ENCODE measurements at places on chromosomes 6 and 20.

DNA sequence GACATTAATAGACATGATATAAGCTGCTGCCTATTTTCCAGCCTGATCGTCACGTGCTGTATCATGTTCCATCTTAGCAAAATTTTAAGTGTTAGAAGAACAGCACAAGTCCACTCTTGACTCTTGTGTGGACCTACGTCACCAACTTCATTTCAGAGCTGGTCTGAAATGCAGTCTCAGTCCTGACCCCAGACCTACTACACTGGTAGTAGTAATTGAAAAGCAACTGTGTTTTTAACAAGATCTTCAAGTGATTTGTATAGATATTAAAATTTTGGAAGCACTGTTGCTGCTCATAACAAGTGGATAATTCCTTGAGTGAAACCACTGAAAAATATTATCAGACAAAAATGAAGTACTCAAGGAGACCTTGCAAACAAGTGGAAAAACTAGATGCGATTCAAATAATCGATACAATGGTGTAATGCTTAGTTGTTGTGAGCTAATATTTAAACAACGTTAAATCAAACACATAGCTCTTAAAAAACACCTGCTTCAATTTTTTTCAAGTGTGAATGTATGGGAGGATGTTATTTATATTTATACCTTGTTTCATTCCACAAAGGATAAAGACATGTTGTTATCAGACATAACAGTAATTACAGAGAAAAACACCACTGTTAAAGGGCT, 110.9 kb upstream of the JAG1 start:
- no peak for DNase-seq

GRCh38 chr6:82568290-82568993, 204.8 kb downstream of the TPBG start:
- DNase-seq: no peak

DNA sequence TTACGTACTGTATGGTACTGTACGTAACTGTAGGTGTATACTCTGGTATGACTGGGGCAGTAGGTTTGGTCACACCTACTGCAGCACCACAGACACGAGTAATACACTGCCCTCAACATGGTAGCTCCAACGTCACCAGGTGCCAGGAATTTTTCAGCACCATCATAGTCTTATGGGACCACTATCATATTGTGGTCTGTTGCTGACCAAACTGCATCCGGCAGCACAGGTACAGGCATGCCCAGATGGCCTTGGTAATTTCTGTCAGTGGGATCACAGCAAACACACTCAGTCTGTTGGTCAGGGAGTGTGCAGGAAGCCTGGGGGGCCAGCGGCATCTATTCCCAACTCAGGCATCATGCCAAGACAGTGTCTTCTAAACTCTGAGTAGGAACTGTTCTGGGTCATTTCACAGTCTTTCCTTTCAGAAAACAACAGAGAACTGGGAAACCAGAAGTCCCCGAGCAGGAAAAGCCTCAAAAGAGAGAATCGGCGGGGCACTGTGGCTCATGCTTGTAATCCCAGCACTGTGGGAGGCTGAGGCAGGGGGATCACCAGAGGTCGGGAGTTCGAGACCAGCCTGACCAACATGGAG, 5.8 kb downstream of the YTHDF1 start:
- no peak for DNase-seq

DNA sequence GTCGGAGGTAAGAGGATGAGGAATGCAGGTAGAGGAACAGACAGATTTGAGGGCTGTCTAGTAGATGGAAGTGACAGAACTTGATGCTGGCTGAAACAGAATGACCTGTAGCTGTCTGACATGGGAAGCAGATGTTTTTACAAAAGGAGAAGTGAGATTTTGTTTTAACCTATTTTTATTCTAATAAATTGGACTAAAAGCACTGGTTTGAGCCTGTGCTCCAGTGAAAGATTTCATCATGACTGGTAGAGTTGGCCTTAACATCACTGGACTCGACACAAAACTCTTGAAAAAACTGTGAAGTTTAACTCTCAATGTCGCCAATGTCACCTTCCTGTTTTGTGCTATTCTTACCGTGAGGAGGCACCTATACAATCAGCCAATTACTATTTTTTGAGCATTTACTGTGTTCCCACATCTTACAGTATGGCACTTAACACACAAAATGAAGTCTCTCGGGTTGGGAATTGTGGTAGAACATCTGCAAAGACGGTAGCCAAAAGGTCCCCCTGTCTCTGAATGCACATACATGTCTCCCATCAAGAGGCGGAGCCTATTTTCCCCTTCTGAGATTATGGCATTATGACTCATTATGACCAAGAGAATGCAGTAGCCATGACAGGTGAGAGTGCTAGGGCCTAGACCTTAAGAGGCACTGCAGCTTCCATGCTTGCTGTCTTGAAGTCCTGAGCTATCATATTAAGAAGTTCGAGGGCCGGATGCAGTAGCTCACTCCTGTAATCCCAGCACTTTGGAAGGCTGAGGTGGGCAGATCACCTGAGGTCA, 93.2 kb downstream of the FOXF2 start:
- DNase-seq: peak; percentile 65

DNA sequence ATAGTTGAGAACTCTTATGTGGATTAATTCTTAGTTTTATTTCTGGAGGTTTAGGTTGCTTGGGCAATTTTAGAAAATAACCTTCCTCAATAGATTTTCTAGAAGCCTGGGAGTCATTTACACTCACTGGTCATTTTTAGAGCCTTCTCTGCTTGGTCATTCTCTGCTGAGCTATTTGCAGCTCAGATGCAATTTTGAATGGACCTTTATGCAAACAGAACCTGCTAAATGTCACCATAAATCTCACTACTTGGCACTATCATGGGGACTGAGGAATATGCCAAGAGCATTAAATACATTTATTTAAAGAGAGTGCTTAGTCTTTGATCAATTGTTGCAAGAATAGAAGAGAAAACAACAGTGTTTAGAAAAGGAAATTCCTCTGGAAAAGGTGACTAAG, 154.0 kb downstream of the CLVS2 start:
- DNase-seq: no peak

GRCh38 chr6:158160932-158161539, 7.0 kb downstream of the SERAC1 start:
- peak; percentile 51 for DNase-seq

- peak; percentile 83 for DNase-seq
Measured at GRCh38 chr20:45817376-45818194, 5.1 kb downstream of the UBE2C start.

GRCh38 chr20:34713194-34713943, 9.2 kb downstream of the TP53INP2 start:
- peak; percentile 99 for DNase-seq

DNA sequence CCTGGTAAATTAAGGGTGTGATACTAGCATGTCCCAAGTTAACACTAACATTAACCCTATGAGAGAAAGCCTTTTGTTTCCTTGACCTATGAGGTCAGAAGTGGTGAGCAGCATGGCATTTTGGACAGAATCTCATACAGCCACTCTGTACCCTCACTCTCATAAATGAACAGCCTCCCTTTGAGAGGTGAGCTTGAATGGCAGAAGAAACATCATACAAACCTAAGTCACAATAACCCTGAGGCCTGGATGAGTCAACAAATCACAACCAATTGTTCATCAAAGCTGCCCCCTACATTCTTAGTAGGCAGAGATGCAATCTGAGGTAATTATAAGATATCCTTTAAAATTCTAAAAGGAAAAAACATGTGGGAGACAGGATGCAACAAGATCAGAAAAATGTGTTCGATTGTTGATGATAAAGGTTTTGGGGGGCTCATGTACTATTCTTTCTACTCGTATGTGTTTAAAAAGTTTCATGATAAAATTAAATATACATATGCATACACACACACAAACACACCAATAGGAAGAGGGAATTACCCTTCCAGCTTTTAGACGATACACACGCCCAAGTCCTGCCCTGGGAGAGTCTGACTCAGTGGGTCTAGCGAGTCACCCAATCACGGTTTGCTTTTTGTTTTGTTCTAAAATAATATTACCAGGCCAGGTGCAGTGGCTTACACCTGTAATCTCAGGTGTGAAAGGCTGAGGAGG, 117.3 kb downstream of the ARHGAP18 start:
- DNase-seq: peak; percentile 15

GRCh38 chr6:917296-917695, 224.4 kb upstream of the EXOC2 start:
- no peak for DNase-seq

Measured in fibroblast of mammary gland (primary cell).